Stimulated activated CD4-positive, alpha-beta T cell treated with anti-CD3 and anti-CD28 coated beads, Interleukin-1b, Interleukin-23, amount 100 ng/mL, for 24 hours (primary cell): ENCODE measurements at places on chromosomes 1 and 21.

DNA sequence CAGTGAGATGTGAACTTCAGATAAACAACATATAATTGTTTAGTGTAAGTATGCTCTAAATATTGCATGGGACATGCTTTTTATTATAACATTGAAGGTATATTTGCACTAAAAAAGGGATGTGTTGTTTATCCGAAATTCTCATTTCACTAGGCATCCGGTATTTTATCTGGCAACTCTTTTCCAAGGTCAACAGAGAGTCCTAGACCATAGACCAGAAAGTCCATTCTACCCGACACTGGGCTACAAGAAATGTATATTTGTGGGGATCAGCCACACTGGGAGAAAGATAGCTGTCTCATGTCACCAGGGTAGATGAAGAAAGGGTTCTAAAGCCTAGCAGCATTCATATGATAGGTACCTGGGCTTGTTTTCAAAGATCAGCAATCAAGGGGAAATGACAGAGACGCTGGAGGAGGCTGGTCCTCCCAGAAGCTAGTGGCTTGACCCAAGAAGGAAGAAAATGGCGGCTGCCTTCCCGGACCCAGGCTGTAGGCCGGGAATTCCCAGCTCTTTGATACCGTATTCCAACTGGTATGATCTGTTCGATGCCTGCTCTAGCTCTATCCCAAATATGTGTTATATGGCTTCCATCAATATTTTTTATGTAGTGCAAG lies 161.1 kb upstream of the IRF2BP2 start:
- DNase-seq, result no peak

DNA sequence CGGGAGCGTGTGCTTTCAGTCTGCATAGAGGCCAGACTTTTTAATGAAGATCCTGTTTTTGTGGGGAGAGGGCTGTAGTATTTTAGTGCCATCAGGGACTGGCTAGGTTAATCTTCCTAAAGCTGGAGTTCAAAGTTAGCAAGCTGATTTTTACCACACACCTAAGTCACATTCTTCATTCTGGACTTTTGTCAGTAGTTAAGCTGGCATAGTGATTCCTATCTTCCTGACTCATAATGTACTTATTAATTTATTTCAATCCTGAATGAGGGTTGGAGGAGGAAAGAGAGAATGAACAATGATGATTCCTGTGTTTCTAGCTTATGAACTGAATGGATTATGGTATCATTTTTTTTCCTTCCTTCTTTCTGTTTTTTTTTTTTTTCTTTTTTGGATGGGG lies 24.9 kb upstream of the ZNF644 start:
- DNase-seq, result no peak

DNA sequence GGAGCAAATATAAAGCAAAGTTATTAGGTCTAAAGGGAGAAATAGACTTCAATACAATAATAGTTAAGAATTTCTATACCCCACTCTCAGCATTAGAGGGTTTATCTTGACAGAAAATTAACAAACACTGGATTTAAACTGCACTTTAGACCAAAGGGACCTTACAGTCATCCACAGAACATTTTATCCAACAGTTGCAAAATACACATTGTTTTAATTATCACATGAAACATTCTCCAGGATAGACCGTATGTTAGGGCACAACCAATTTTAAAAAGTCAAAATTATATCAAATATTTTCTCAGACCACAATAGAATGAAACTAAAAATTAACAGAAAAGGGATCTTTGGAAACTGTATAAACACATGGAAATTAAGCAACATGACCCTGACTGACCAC lies 384.5 kb upstream of the C1orf87 start:
- no peak for DNase-seq

DNA sequence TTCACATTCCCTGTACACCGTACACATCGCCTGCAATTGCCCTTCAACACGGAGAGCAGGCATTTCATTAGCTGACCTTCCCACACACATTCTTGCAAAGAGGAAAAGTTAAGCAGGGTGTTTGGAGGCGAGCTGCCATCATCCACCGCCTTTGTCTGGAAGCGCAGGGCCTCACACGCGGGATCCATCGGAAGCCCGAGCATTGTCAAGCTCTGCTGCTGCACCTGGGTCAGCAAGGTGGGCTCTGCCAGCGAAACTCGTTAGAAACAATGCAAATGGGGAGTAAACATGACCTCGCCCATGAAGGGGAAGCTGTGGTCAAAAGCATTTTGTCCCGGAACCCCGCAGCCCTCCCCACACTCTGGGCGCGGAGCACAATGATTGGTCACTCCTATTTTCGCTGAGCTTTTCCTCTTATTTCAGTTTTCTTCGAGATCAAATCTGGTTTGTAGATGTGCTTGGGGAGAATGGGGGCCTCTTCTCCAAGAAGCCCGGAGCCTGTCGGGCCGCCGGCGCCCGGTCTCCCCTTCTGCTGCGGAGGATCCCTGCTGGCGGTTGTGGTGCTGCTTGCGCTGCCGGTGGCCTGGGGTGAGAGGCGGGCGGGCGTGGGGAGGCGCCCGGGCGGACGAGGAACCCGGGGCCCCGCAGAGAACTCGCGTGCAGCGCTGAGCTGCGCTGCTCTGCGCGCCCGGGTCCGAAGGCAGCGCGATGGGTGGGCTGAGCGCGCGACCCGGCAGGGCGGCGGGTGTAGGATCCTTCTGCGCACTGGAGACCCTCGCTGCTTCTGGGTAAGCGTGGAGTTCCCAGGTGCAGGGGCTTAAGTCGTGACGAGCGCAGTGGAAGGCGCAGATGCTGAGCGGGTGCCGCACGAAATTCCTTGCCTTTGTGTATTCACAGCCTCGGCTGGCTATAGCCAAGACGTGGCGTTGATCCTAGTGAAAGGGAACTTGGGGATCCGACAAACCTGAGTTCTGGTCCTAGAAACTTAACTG lies at the start of gene CR1:
TSS of gene CR1 (plus strand) at position 357 of the 992 bp plus-strand sequence. CDS start at position 468, 111 bp downstream.
- DNase-seq, result peak; percentile 5

GRCh38 chr1:8524627-8525157 lies 206.8 kb downstream of the SLC45A1 start:
- DNase-seq, result no peak

- no peak for DNase-seq
Observed at GRCh38 chr1:183411091-183411490, 7.1 kb downstream of the NMNAT2 start.
